ENCODE measurements at places on chromosomes 1 and 21.

- DNase-seq: no peak
Observed at GRCh38 chr1:218259800-218260199, 25.3 kb upstream of the RRP15 start.

- DNase-seq: no peak
Observed at GRCh38 chr1:186761358-186761757, 67.4 kb upstream of the PLA2G4A start.

DNA sequence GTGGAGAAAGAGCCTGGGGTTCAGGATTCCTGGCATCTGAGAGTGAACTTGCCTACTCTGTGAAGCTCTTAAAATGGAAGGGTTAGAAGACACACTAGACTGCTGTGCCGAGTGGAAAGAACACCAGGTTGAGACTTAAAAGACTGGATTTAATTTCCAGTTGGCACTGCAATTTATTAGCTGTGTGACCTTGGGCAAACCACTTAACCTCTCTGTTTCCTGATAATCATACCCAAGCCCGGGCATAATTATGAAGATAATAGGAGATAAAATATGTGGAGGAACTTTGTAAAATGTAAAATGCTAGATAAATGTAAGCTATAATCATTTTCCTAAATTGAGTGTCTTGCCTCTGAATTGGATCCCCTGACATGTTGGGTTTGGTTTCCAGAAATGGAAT is 4.7 kb upstream of the LHX4 start:
- DNase-seq: no peak

GRCh38 chr1:4336507-4336906 is 317.9 kb upstream of the AJAP1 start:
- no peak for DNase-seq

GRCh38 chr1:33161061-33161681 is 20.7 kb downstream of the TRIM62 start:
- peak; percentile 63 for DNase-seq

DNA sequence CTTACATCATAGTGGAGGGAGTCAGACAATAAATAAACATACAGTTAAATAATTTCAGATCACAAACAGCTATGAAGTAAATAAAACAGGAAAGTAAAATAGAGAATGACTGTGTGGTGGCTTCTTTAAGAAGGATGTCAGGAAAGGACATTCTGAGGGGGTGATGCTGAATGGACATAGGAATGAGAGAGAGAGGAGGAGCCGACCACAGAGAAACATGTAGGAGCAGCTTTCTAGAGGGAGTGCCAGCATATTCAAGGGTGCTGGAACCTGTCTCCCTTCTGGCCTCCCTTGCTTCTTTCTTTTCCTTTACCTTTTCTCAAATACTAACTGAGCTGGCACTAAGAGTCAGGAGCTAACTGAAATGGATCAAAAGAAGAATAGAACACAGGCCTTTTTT is 20.5 kb upstream of the BCL10 start:
- DNase-seq: no peak

GRCh38 chr21:38909929-38910328 is 104.2 kb downstream of the ETS2 start:
- no peak for DNase-seq

DNA sequence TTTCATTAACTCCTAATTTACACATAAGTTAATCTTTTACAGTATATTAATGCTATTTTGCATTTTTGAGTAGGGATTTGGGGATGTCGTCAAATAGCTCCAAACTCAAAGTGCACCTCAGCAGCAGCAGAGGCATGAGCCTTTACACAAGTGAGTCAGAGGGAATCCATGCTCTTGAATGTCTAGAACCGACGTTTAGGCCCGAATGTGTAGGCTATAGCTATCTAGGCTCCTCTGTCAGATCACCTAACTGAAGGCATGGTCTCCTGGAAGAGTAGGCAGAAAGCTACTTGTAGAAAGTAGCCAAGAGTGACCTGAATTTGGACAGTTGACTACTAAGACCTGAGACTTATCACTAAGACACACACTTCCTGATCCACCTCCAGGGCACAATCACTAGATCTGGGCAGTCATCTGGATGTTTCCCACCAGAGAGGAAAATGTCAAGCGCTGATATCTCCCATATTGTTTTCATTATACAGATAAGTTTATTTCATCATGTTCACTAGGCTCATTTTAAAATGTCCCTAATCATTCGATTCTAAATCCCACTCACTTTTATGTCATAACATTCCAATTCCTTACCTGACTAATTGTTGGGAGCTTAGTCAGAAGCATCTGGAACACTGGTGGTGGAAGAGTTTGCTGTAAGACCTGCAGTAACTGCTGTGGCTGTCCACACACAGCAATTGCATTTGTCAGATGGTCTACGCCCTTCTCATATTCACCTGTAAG is 15.3 kb downstream of the TOMM20 start:
- DNase-seq: no peak

DNA sequence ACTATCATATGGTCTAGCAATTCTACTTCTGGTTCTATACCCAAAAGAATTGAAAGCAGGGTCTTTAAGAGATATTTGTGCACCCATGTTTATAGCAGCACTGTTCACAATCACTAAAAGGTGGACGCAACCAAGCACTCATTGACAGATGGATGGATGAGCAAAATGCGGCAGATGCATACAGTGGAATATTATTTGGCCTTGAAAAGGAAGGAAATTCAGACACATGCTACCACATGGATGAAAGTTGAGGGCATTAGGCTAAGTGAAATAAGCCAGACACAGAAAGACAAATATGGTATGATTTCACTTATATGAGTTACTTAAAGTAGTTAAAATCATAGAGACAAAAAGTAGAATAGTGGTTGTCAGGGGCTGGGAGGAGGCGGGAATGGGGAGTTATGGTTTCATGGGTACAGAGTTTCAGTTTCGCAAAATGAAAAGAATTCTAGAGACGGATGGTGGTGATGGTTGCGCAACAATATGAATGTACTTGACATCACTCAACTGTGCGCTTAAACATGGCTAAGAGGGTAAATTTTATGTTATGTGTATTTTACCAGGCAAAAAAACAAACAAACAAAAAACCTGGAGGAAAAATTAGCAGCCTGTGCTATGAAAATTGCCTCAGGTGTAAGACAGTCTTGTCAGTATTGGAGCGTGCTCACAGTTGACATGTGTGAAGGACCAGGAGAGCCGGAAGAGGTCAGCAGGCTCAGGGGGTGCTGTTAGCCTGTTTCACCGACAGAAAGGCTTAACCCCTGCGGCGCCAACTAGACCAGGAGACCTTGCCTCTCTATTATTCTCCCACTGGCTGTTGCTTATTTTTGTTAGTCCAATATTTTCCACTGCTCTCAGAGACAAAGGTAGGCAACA is 26.5 kb downstream of the CD247 start:
- no peak for DNase-seq

- no peak for DNase-seq
Observed at GRCh38 chr21:34571994-34572393, 42.9 kb downstream of the RCAN1 start.

DNA sequence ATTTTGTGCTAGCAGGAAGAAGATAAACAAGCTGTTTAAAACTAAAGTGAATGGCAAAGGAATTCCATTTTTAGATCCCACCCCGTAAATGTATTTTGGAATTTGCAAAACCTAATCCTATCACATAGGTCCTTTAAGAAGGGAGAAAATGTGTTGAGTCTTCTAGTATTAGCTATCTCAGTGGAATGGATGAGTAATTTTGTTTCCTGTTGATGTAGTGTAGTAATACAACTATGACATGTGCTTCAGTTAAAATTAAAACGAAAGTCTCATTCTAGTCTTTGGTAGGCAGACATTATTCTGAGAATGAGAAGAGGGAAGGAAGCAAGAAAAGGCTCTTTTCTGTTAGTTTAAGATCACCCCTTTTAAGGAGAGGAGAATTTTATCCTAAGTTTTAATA is 265.9 kb upstream of the C1orf105 start:
- no peak for DNase-seq

- peak; percentile 26 for DNase-seq
Observed at GRCh38 chr1:3042481-3042880, 21.2 kb downstream of the ACTRT2 start.

GRCh38 chr1:100530880-100531487 is 7.0 kb upstream of the GPR88 start:
- no peak for DNase-seq

DNA sequence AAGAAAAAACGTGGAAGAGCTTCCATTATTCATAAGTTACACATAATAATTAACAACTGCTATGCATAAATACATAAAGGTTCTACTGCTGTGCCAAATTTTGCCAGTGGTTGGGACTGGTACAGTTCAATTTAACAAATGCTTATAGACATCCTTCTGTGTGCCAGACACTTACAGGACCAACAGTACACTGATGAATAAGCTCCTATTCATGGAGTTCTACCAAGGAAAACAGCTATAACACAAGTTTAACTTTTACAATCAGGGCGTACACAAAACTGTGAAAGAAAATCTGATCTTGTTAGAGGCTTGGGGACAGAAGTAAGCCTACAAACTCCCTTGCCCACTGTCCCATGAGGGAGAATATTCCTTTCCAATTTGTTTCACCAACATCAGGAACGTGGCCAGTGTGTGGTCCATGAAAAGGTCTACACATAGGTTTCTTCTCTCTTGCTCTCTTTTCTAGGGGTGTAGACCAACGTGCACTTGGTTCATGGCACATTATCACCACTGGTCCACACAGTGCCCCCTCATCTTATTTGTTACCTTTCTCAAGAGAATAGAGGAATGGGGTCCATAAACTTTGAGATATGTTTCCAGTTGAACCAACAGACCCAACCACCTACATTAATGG is 10.1 kb downstream of the NRIP1 start:
- no peak for DNase-seq

DNA sequence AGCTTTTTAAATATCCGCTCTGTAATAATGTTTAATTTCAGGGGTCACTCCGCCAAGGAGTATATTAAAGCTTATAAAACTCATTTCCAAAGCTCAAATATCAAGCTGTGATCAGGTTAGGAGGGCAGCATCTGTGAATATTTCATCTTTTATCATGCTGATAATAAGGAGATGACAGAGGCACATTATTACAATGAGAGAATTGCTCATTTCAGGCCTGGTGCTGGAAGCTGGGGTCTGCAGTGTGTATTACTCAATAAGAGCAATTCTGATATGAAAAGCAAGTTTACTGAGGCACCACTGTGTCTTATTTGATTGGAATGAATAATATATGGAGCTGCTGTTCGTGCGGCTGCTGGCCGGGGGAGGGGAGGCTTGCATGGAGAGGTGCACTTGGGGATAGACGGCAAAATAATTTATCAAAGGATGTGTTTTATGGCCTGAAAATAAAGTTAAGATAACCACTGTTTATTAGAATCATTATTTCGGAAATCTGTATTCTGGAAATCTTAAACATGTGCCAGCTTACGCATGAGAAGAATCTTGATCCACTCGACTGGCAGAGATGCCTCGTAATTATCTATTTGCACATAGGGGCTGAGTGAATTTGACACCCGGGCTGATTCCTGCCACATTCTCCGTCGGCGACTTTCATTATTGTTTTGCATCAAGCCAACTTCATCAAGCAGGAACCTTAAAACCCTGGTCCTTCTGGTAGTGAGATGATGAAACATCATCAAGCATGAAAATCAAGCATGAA is 173.2 kb downstream of the RRAGC start:
- DNase-seq: no peak

GRCh38 chr1:236064674-236065508 is at the start of gene NID1:
Gene NID1, minus strand, starts transcription at chr1:236065090. Its CDS starts 11 bp downstream, at chr1:236065079.
- DNase-seq: peak; percentile 69

DNA sequence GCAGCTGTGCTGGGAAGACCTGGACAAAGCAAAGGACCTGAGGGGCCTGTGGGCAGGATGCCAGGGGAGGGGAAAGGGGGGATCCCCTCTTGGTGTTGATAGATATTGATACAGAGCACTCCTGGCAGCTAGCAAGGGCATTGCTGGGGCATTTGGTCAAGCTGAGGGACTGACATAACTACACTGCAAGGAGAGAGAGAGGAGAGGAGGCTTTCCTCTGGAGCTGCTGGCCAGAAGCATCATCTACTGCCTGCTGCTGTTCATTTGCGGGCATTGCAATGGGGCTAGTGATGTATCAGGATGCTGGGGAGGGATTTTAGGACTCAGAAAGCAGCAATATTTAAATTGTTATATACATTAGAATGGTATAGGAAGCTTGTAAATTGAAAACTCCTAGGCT is 142.0 kb downstream of the ZNF648 start:
- no peak for DNase-seq

GRCh38 chr1:211581526-211581925 is 2.6 kb upstream of the SLC30A1 start:
- DNase-seq: no peak

DNA sequence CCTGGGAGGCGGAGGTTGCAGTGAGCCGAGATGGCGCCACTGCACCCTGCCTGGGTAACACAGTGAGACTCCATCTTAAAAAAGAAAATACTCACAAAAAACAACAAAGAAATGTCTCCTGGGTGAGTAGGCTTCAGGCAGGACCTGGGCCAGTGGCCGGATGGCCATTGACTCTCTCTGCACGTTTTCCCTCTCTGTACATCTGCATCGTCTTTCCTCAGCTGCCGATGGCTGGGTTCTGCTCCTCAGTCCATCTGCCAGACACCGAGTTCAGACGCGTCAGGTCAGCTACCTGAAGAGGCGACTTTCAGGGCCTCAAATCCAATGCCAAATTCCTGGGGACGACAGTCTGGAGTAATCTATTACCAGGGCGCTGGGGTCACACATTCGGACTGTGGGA is 199.3 kb downstream of the CAMTA1 start:
- no peak for DNase-seq

All from mesothelial cell of epicardium (in vitro differentiated cells).